SJCRH30 (cell line): ENCODE measurements at places on chromosomes 5 and 9. TPM values are rescaled to one million over a fixed set of nuclear protein-coding genes. Genes with fewer than 3 reads are reported as not detected.

C5orf52 gene
- not detected in 2 replicates for total RNA-seq

DNA sequence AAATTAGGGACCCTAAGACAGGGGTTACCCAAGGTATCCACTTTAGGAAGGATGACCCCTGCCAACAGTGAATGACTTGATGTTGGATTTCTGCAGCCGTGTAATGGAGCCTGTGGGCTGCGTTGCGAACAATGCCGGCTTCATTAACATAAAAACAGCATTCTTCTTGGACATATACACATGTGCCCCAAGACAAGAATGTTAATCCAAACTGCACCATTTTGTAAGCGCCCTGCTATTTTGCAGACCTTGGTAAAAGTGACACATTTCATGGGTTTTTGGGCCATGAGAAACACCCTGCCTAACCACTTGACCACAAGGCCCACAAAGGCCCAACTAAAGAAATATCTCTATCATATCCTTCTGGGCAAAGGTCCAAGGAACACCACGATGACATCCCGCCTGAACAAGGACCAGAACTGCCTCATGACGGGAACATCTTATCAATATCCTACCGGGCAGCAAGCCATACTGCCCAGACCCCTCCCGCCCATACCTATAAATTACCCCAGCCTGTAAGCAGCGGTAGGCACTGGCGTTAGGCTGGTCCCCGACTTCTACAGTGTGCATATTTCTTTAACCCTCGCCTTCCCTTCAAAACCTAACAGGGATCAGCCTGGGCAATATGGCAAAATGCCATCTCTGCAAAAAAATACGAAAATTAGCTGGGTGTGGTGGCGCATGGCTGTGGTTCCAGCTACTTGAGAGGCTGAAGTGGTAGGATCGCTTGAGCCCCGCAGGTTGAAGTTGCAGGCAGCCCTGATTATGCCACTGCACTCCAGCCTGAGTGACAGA is 9.7 kb upstream of the PDCD1LG2 start:
- peak; percentile 6 for DNase-seq

GADD45G gene
- total RNA-seq: 23.2 and 23.5 TPM in 2 replicates

- DNase-seq: no peak
Measured at GRCh38 chr5:130316971-130317680, 412.9 kb downstream of the CHSY3 start.

ZNF367 gene
- total RNA-seq: 31.4 and 35.5 TPM in 2 replicates

CRHBP gene
- not detected in 2 replicates for total RNA-seq

DNA sequence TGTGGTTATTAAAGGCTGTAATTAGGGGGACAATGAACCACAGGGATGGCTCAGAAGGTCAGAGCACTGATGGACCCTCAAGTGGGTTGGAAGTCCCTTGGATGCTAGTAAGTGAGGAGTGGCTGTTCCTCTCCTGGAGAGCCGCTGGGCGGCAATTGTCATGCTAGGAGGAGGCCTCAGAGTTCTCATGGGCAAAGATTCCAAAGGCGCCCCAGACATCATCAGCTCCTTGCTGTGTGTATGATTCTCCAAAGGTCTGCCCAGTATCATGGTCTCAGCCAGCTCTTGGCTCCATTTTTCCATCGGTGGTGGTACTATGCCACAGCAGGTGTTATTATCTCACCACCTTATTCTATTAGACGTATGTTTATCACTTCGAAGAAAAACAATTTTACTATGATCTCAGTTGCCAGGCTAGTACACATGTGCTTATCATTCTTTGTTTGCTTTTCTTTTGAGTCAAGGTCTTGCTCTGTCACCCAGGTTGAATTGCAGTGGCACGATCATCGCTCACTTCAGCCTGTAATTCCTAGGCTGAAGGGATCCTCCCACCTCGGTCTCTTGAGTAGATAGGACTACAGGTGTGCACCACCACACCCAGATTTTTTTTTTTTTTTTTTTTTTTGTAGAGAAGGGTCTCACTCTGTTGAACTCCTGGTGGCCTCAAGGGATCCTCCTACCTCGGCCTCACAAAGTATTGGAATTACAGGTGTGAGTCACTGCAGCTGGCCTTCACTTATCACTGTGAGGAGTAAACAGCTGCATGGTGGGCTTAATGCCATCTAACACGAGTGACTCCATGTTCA is 46.8 kb downstream of the EXOSC2 start:
- DNase-seq: no peak

DNA sequence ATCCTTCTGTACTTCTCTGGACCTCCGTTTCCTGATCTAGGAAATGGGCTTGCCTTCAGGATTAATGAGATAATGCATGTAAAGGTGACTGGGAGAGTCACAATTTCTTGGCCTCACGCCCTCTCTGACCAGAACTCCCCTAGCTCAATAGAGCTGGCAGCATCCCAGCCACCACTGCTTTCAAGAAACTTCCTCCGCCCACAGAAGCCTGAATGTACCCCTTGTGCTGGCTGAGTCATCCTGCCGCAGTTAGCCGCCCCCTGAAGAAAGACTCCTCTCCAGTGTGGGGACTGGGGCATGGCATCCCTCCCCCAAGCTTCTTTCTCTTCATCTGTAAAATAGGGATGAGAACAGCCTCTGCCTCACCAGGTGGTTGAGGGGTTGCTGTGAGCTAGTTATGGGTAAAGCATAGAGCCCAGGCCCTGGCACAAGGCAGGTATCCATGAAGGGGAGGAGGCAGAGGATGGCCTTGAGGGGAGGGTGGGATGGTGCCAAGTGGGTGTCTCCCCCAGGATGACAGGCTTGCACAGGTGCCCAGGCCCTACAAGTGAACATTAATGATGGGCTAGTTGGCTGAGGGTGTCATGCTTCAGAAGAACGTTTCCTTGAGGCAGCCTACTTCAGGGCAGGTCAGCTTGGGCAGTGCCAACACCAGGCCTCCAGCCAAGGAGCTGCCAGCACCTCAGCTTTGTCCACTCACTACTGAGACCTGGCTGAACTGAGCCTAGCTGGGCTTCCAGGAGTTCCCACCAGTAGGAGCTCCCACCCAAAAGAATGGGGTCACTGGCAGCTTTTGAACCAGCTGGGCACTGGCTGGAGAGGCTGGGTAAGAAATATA is 3.4 kb downstream of the PDLIM4 start:
- DNase-seq: peak; percentile 92

DNA sequence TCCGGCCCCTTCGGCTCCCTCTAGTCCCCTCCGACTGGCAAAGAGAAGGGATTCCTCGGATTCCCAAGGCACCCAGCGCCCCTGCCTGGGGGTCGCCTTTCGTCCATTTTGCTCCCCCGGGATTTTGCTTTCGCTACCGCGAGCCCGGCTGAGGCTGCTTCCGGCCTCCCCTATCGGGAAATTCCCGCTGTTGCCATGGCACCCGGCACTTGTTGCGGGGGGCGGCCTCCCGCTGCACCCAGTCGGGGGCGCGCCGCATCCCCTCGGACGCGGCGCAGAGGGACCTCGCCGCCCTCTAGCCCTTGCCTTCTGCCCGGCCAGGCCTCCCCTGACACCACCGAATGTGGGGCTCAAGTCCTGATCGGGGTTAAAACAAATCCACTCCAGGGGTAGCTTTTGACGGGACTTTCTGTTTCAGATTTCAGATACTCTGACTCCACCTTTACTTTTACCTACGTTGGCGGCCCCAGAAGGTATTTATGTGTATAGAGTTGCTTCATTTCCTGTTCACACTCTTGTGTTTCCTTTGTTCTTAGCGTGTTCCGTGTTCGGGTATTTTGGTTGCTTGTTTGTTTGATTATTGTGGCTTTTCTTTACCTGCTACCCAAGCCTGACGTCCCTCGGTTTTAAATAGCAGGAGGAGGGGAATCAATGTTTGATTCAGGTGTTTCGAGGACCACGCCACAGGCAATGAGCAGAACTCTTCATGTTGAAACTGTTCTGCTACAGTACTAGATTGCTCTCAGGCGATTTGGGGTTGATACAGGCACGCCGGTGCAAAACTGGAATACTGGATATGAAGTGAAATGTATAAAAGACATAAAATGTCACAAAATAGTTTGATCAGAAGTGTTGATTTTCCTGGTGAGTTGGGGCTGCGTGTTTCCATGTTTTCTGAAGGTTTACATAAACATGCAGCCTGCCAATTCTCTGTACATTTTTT is 1.5 kb downstream of the PARP8 start:
- DNase-seq: peak; percentile 23

NR6A1 gene
- 5.1 and 6.0 TPM in 2 replicates for total RNA-seq

- peak; percentile 93 for DNase-seq
Measured at GRCh38 chr5:149938279-149938678, 6.3 kb downstream of the PDE6A start.
